ENCODE measurements at places on chromosomes 13 and 19. TPM values are rescaled to one million over a fixed set of nuclear protein-coding genes. Genes with fewer than 3 reads are reported as not detected.

DNA sequence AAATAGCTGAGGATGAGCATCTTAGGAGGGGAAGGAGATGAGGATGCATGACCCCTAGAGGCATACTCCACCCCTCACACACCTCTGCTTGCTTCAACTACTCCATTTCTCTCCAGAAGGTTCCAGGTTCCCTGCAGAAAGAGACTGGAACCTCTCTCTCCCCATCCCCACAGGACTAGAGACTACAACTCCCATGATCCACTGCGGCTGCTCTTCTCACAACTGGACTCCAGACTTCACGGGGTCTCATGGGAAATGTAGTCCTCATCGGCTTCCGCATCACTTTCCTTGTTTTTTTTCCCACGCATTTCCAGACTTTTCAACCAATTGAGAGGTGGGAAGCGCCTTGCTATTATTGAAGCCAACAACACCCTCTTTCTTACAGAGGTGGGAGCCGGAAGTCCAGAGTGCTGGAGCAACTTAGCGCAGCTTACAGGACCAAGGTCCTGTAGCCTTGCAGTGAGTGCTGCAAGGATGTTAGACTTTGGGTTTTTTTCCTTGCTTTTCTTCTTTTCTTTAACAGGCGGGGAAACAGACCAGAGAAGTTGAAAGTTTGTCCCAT lies 13.9 kb upstream of the CACNG6 start:
- H3K27ac ChIP-seq: no peak overlapping the region
- peaks cover 17% of the 10 kb centered on the region for H3K4me1 ChIP-seq
- H3K27me3 ChIP-seq: peaks cover 74% of the 10 kb centered on the region
- DNase-seq: peak; percentile 72
- H3K4me3 ChIP-seq: peak overlapping the region; percentile 40

COPE gene
- total RNA-seq: 145 TPM

ADAMTSL5 gene
- 3.3 TPM for total RNA-seq

DNA sequence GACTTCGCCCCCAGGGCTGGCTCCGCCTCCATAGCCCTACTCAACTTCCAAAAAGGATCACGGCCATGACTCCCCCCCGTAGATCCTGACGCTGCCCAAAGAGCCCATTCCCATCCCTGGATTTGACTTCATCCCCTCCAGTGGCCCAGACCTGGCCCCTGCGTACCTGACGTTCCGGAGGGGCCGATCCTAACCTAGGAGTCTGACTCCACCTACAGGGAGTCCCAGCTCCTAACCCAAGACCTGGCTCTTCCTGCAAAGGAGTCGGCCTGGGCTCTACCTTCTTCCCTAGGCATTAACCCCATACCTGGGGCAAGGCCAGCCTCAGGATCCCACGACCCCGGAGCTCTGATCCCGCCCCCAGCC lies 10.8 kb downstream of the STAP2 start:
- no peaks in the 10 kb centered on the region for H3K36me3 ChIP-seq
- peaks cover 13% of the 10 kb centered on the region for H3K4me1 ChIP-seq
- H3K4me3 ChIP-seq: peak overlapping the region; percentile 55
- no peak for DNase-seq

KRTDAP gene
- total RNA-seq: 0.89 TPM

DNA sequence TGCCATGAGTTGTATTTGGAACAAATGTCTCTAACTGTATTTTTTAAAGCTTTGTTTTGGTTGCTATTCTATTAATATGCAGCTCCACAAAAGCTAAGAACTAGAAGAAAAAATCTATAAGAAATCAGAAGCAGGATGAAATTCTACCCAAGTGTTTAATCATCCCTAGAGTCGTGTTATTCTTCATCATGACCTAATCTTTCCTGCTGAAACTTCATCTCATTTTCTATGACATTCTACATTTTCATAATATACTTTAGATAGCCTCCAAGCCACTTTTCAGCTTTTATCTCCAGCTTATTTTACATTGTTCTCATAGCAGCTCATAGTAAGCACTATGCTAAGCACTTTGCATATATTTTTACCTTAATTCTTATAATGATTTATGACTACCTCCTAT lies 302.8 kb downstream of the FOXO1 start:
- no peaks in the 10 kb centered on the region for H3K4me1 ChIP-seq
- H3K36me3 ChIP-seq: no peaks in the 10 kb centered on the region
- no peak overlapping the region for H3K4me3 ChIP-seq
- no peak overlapping the region for H3K27ac ChIP-seq

DNA sequence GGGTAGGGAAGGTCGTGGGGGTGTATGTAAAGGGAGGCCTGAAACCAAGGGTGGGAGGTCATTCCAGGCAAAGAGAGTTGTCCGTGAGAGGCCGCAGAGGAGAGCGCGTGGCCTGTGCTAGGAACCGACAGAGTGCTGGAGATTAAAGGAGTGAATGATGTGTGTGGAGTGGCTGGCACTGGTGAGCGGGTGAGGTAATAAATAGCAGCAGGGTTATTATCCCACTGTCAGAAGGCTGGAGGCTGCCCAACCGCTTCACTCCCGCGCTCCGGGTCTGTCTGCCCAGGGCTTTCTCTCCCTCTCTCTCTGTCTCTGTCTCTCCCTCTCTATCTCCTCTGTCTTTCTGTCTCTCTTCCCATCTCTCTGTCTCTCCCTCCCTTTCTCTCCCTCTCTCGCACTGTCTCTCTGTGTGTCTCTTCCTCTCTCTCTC lies 17.4 kb downstream of the ZNF579 start:
- H3K4me3 ChIP-seq: no peak overlapping the region
- no peaks in the 10 kb centered on the region for H3K36me3 ChIP-seq
- DNase-seq: no peak
- peaks cover 10% of the 10 kb centered on the region for H3K27me3 ChIP-seq
- no peak overlapping the region for H3K27ac ChIP-seq

DNA sequence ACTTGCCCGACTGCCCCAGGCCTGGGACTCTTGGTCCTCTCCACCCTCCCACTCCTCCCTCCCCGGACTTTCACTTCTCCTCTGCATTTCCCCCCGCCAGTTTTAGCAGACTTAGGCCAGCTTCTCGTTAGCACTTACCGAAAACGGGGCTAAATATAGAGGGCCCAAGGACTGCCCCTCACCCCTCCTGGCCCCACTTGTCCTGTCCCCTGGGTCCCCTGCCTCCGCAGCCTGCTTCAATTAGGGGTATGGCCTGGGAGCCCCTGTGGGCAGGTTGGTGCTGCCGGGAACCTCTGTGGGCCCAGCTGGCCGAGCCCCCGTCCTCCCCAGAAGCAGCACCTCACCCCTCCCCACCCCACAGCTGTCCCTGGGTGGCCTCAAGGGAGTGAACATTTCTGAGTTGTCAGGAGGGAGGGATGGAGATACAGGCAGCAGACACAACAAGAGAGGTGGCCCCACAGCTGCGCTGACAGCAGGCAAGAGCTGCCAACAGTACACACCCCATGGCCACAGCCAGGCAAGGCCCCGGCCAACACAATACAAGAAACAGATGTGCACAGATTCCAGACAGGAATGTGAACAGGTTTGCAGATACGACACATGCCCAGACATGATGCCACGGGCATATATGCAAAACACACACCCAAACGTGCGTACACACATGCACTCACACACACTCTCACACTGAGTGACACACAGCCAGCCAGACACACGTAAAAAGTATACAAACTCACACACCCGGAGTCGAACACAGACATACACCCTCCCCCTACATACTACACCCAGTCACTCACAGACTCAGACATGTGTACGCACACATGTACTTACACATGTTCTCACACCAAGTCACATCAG lies 2.6 kb downstream of the POU2F2 start:
- no peak for DNase-seq
- H3K27ac ChIP-seq: peak overlapping the region; percentile 33
- peak overlapping the region; percentile 19 for H3K4me3 ChIP-seq
- H3K27me3 ChIP-seq: peaks cover 33% of the 10 kb centered on the region
- H3K36me3 ChIP-seq: no peaks in the 10 kb centered on the region

GRCh38 chr13:25902891-25903341 lies 148.9 kb downstream of the SHISA2 start:
- no peak for DNase-seq
- H3K27me3 ChIP-seq: no peaks in the 10 kb centered on the region
- no peaks in the 10 kb centered on the region for H3K4me1 ChIP-seq
- no peaks in the 10 kb centered on the region for H3K36me3 ChIP-seq
- H3K4me3 ChIP-seq: no peak overlapping the region

KCNC3 gene
- 11.1 TPM for total RNA-seq

ZNF729 gene
- total RNA-seq: not detected

CLEC4G gene
- 2.9 TPM for total RNA-seq

DNA sequence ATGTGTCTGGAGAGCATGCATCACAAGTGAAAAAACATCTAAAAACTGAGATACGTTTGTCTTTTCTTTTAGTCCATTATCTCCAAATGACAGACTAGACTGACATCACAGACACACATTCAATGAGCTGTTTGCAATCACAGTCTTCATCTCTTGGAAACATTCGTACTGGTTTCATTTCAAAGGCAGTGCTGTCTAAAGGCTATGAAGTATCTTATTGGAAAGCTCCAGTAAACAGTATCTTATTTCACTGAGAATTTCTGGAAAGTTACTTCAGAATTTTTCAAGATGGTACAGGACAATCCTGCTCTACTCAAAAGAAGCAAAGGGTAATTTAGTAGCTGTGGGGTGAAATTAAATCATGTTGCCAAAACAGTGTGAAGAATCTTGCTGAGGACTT lies 53.5 kb upstream of the TNFRSF19 start:
- no peaks in the 10 kb centered on the region for H3K4me1 ChIP-seq
- no peak for DNase-seq
- H3K27ac ChIP-seq: no peak overlapping the region

- DNase-seq: no peak
- H3K27me3 ChIP-seq: no peaks in the 10 kb centered on the region
- peaks cover 59% of the 10 kb centered on the region for H3K36me3 ChIP-seq
- H3K4me3 ChIP-seq: no peak overlapping the region
- H3K27ac ChIP-seq: no peak overlapping the region
These were observed 6.4 kb downstream of the DOHH start for GRCh38 chr19:3494051-3494450.

- peaks cover 5% of the 10 kb centered on the region for H3K27me3 ChIP-seq
- peak overlapping the region; percentile 62 for H3K4me3 ChIP-seq
- no peaks in the 10 kb centered on the region for H3K36me3 ChIP-seq
- H3K4me1 ChIP-seq: peaks cover 7% of the 10 kb centered on the region
- no peak for DNase-seq
These were observed 663 bp upstream of the SMAD9 start for GRCh38 chr13:36920616-36921185.

- no peaks in the 10 kb centered on the region for H3K36me3 ChIP-seq
- H3K4me1 ChIP-seq: no peaks in the 10 kb centered on the region
- H3K4me3 ChIP-seq: no peak within 1 kb of the TSS
- H3K27ac ChIP-seq: no peak within 1 kb of the TSS
- no peak for DNase-seq
These were observed at the start of gene C19orf81 for GRCh38 chr19:50649433-50650391. Gene C19orf81 (plus strand): TSS chr19:50649445. CDS start chr19:50649445, 0 bp downstream.

- no peaks in the 10 kb centered on the region for H3K36me3 ChIP-seq
- no peak for DNase-seq
- H3K27ac ChIP-seq: no peak overlapping the region
- no peaks in the 10 kb centered on the region for H3K27me3 ChIP-seq
These were observed 158.7 kb downstream of the OXGR1 start for GRCh38 chr13:96835546-96835945.

- H3K27ac ChIP-seq: no peak overlapping the region
- no peaks in the 10 kb centered on the region for H3K4me1 ChIP-seq
- no peaks in the 10 kb centered on the region for H3K27me3 ChIP-seq
- no peak overlapping the region for H3K4me3 ChIP-seq
- no peak for DNase-seq
These were observed 23.2 kb downstream of the PRKD2 start for GRCh38 chr19:46693760-46694159.

FGF14 gene
- 5.0 TPM for total RNA-seq

GRCh38 chr19:35052599-35053190 lies 11.2 kb downstream of the HPN start:
- H3K4me3 ChIP-seq: no peak overlapping the region
- H3K36me3 ChIP-seq: no peaks in the 10 kb centered on the region
- H3K27me3 ChIP-seq: no peaks in the 10 kb centered on the region
- H3K4me1 ChIP-seq: no peaks in the 10 kb centered on the region
- H3K27ac ChIP-seq: no peak overlapping the region

DNA sequence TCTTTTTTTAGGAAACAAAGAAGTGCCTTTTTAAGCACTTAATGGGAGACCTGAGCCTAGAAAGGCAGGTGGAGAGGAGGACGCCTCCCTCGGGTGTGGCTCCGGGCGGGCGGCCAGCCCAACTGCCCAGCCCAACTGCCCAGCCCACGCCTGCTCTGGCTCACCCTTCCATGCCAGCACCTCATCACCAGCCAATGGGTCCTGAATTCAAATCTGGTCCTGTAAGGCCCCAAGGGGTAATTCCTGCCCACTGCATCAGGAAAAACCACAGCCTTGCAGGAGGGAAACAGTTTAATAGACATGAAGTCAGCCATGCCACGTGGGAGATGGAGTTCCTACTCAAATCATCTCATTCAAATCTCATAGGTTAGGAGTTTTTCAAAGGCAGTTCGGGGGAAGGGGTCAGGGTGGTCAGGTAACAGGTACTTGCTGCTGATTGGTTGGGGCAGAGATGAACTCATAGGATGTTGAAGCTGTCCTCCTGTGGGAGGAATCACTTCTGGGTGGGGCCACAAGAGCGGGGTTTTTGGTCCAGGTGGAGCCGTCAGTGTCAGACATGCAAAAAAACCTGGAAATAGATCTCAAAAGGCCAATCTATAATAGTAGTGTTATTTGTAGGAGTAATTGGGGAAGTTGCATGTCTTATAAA lies 64.9 kb downstream of the HSPH1 start:
- DNase-seq: no peak
- no peaks in the 10 kb centered on the region for H3K36me3 ChIP-seq
- H3K27ac ChIP-seq: no peak overlapping the region
- no peak overlapping the region for H3K4me3 ChIP-seq
- H3K27me3 ChIP-seq: peaks cover 3% of the 10 kb centered on the region
- H3K4me1 ChIP-seq: no peaks in the 10 kb centered on the region

DNA sequence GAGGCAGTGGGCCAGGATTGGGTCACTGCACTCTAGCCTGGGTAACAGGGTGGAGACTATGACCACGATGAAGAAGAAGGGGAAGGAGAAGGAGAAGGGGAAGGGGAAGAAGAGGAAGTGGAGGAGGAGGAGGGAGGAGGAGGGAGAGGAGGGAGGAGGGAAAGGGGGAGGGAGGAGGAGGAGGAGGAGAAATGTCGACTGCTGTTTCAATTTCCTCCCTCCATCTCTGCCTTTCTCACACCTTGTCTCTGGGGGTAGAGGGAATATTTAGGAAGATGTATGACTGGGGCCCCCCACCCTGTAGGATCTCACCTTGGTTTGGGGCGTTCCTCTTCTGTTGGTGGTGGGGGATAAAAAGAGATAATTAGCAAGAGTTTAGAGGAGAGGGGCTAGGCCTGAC lies 3.8 kb downstream of the TNNT1 start:
- peaks cover 18% of the 10 kb centered on the region for H3K4me1 ChIP-seq
- H3K36me3 ChIP-seq: no peaks in the 10 kb centered on the region
- H3K27ac ChIP-seq: no peak overlapping the region

GRCh38 chr13:25692099-25692498 lies 320.3 kb downstream of the ATP8A2 start:
- no peak overlapping the region for H3K4me3 ChIP-seq
- H3K4me1 ChIP-seq: no peaks in the 10 kb centered on the region
- no peak overlapping the region for H3K27ac ChIP-seq
- no peaks in the 10 kb centered on the region for H3K36me3 ChIP-seq
- H3K27me3 ChIP-seq: no peaks in the 10 kb centered on the region

- no peaks in the 10 kb centered on the region for H3K36me3 ChIP-seq
- H3K4me3 ChIP-seq: no peak overlapping the region
- no peak overlapping the region for H3K27ac ChIP-seq
- no peaks in the 10 kb centered on the region for H3K27me3 ChIP-seq
These were observed 127.9 kb downstream of the DIAPH3 start for GRCh38 chr13:60035874-60036273.

Measured in lower lobe of right lung (tissue), 2 donors.